ENCODE measurements at places on chromosomes 5 and 9.
A peak's percentile ranks its signal among the peaks of the same experiment; 100 is the strongest.

DNA sequence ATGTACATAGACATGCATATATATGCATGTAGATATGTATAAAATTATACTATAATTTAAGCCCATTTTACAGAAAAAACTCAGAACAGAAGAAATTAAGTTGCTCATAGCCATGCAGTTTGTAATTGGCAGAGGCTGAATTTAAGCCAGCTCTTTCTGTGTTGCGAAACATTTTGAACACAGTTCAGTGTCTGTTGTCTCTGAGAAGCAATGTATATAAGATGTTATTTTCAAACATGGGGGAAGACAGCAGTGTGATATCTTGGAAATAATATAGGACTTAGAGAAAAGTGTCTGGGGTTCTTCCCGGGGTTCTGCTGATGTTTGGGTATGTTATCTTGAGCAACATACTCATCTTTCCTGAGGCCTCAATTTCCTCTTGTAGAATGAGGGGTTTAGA, 37.6 kb downstream of the SVEP1 start:
- DNase-seq = no peak

GRCh38 chr5:134506054-134507039, 19.1 kb upstream of the JADE2 start:
- DNase-seq = no peak

DNA sequence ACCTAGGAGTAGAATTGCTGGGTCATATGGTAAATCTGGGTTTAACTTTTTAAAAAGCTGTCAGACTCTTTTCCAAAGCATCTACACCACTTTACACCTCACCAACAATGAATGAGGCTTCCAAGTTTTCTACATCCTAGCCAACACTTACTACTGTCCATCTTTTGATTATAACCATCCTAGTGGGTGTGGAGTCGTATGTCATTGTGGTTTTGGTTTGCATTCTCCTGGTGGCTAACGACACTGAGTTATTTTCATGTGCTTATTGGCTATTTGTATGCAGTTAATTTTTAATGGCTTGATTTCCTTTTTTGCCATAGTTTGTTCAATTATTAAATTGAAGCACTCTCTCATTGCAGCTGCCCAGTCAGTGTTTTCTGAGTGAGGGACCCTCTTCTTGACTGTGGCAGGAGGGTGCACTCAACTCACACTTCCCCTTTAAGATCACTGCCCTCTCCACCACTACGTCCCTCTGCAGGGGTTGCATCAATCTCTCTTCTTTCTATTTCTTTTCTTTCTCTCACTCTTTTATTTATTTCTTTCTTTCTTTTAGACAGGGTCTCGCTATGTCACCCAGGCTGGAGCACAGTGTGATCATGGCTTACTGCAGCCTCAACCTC, 182.3 kb downstream of the C9orf152 start:
- DNase-seq = no peak

- DNase-seq = no peak
Observed at GRCh38 chr9:87749335-87750035, 23.6 kb downstream of the CTSL start.

DNA sequence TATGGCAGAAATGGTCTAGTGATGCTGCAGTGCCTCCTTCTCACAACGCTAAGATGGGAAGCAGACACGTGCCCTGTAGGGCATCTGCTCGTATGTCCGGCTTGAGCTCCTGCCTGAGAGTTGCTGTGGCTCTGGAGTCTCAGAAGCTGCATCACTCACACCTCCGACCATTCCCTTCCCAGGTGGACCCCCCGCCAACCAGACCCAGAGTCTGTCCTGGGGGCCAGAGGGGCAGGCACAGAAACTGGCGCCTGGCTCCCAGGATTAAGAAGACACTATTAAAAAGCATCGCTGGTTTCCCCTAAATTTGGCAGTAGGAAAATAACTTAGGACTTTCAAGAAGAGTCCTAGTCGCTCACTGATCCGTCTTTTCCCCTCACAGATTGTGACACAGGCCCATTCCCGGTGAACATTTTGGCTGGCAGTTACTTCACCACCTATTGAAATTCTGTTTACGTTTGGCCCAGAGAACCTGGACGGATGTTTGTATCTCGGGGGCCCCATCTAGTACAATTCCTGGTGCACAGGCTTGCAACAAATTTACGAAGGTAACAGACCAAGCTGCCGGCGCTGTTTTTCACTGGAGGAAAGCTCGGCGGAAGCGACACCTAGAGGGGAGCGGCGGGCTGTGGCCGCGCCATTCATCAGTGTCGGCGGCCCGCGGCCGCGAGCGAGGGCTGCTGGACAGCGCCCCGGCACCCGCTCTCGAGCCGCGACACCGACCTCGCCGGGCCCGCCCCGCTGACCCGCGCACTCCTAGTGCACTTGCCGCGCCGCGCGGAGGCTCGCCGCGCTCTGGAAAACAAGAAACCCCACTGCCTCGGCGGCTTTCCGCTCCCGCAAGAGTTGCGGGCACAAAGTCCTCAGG, 1.6 kb downstream of the FSTL4 start:
- peak; percentile 48 for DNase-seq

GRCh38 chr9:101073122-101073521, 44.6 kb downstream of the PLPPR1 start:
- DNase-seq = no peak

DNA sequence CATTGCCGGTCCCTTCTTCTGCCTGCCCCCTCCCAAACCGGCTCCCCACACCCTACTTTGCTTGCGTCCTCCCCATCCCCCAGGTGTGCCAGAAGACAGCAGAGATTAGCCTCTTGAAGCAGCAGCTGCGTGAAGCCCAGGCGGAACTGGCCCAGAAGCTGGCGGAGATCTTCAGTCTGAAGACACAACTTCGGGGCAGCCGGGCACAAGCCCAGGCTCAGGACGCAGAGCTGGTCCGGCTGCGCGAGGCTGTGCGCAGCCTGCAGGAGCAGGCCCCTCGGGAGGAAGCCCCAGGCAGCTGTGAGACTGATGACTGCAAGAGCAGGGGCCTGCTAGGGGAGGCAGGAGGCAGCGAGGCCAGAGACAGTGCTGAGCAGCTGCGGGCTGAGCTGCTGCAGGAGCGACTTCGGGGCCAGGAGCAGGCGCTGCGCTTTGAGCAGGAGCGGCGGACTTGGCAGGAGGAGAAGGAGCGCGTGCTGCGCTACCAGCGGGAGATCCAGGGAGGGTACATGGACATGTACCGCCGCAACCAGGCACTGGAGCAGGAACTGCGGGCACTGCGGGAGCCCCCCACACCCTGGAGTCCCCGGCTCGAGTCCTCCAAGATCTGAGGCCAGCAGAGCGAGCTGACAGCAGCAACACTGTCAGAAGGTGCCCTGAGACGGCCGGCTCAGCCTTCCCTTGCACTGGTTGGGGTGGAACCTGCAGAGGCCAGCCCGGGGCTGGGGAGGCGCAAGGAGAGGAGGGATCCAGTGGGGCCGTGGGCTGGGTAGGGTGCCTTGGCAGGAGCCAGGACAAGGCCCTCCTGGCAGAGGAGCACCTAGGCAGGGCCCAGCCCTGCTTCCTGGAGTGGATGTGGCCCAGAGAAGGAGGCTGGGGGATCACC, 8.3 kb downstream of the N4BP3 start:
- no peak for DNase-seq

- no peak for DNase-seq
Observed at GRCh38 chr9:117733465-117733864, 29.3 kb downstream of the TLR4 start.

DNA sequence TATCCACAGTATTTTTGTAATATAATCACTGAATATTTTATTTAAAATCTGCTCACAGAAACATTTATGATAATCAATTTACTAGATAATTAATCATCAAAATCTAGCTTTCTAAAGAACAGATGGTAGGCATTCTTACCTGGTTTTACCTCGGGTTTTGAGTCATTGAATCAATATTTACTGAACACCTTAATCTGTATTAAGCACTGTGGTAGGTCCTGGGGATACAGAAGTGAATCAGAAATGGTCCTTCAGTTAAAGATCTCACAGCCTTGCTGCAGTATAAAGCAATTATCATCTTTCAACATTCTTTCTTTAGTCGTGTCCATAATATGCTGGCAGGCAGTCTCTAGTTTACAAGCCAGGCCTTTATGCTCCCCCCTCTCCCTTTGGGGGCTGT, 2.0 kb upstream of the MEIKIN start:
- DNase-seq = no peak

DNA sequence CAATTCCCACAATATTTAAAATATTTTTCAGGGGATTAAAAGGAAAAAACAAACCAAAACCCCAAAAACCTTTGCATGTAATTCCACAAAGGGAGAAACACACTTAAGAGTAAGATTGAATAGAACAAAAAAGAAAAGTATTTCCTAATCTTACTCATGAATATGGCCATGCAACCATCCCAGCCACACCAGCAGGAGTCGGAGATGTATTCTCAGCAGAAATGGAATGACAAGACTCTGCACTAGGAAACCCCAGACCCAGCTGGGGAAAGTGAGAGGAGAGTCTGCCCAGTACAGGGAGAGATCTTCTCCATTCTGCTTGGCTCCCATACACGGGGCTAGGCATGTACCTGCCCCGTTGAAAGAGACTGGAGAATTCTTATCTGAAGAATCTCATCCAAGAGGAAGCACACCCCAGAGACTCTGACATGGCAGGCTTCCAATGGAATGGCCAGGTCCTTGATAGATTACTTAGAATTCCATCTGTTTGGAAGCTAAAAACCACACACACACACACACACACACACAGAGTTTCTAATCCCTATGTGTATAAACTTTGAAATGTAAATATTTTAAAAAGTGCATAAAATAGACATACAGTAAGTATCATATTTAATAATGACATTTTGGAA, 118.8 kb downstream of the GADD45G start:
- no peak for DNase-seq

DNA sequence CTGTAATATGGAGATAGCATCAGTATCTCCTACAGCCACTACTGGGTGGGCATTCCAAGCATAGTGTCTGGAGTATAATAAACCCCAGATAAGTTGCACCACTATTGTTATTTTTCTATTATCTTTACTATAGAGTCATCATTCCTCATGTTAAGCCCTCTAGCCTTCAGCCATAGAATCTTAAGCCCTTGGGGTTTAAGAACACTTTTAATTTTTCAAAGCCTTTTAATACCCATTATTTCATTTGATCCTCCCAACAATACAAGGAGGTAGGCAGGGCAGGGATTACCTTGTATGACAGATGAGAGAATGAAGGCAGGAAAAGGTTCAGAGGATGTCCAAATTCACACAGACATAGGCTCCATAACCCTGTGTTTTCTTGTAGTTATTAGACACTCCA, 112.5 kb downstream of the EBF1 start:
- DNase-seq = no peak

DNA sequence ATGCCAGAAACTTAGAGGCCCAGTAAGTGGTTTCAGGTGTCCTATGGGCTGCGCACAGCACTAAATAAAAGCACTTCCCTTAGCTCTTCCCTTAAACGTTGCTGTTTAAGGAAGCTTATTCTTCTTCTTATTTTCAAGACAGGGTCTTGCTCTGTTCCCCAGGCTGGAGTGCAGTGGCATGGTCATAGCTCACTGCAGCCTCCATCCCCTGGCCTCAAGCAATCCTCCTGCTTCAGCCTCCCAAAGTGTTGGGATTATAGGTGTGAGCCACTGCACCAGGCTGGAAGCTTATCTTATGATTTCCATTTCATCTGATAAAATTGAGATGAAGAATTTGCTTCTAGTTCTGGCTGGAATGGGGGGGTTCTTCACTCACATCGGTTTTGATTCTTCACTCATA, 15.6 kb upstream of the TJP2 start:
- no peak for DNase-seq

DNA sequence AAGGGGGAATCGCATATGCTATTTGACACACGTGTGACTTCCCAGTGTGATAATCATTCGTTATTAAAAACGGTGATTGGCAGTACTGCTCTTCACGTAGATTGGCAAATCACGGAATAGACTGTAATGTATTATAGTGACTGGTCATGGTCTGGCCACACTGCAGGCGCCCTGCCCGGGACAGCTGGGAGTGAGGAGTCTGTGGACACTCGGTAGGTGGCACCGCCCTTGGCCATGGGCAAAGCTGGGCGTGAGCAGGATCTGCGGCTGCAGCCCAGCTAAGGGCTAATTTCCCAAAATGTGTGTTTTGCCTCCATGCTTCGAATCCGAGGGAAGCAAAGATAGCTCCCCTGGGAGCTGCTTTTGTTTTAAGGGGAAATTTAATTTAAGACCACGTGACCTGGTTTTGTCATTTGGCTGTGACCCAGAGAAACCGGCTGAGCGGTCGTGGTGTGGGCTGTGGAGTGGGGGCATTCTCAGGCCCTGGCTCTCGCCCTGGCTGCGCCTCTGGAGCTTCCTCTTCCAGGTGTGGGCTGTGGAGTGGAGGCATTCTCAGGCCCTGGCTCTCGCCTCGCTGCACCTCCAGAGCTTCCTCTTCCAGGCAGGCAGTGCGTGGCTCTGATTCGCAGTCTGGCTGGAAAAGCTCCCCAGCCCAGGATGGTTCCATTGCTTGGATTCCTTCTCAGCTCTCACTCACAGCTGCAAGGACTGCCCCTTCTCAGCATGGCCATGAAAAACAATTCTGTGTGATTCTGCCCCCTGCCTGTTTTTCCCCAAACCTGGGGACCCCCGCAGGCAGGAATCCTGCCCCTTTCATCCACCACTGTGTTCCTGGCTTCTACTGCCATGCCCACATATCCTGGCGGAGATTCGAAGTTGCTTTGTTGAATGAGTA, 131.1 kb downstream of the OLFM1 start:
- no peak for DNase-seq

GRCh38 chr9:33264003-33264472, 470 bp downstream of the BAG1 start:
- DNase-seq = peak; percentile 52

DNA sequence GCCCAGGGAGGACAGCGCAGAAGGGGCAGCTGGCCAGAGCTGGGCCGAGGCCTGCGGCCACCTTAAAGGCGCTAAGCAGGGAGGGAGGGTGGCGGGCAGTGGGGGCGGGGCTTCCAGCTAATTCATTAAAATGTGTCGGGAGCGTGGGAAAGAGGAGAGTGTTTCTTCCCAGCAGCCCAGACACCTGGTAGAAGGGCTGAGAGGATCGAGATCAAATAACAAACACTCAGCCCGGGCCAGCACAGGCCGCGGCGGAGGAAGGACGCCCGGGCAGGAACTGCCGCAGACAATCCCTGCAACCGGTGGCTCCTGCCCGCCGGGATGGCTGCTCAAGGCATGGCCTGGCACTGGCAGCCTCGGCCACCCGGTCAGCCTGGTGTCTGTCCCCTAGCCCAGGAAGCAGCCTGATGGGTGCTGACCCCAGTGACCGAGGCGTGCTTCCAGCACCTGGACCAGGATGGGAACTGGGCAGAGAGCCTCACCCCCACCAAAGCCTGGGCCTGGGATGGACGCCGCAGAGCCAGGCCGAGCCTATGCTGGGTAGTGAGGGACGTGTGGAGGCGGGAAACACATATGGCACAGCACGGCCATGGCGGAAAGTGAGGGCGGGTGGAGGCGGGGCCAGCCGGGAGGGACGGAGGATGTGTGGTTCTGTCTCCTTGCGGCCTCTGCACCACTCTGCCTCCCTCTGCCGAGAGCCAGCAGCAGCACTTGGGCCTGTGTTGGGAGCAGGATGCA, 3.2 kb upstream of the NRARP start:
- no peak for DNase-seq

GRCh38 chr5:109744261-109744660, 54.5 kb downstream of the MAN2A1 start:
- DNase-seq = no peak

- DNase-seq = no peak
Observed at GRCh38 chr5:10017786-10018185, 231.9 kb downstream of the ATPSCKMT start.
